ENCODE measurements at places on chromosomes 4 and X. TPM values are rescaled to one million over a fixed set of nuclear protein-coding genes. Genes with fewer than 3 reads are reported as not detected.
A peak's percentile ranks its signal among the peaks of the same experiment; 100 is the strongest.

The ZRSR2 gene
- 10.7 TPM for total RNA-seq

The PCDH11X gene
- total RNA-seq = 0.24 TPM

DNA sequence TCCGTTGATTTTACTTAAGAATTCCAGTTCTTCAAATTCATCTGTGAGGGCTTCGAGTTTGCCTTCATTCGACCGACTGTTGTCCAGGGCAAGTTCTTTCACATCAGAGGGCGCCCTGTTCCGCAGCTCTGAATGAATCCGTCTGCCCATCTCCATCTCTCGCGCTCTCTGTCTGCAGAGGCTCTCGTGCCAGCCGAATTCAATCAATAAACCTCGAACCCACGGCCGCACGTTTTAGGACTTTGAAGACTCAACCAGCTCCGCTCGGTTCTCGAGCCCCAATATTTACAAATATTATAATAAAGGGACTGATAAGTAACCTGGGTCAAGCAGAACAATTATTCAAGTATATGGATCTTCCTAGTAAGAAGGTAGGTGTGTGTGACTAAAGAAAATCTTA, 556.4 kb upstream of the SMIM31 start:
- DNase-seq = no peak

The MANBA gene
- total RNA-seq = 29.8 TPM

GRCh38 chr4:186204103-186204559, 12.8 kb downstream of the CYP4V2 start:
- DNase-seq = no peak

The GBA3 gene
- total RNA-seq = not detected

The PROM1 gene
- total RNA-seq = 12.6 TPM

The IQSEC2 gene
- 11.6 TPM for total RNA-seq

GRCh38 chrX:29318012-29318411, 730.8 kb downstream of the IL1RAPL1 start:
- DNase-seq = no peak

The TEX11 gene
- total RNA-seq = not detected

The YY2 gene
- total RNA-seq = 0.97 TPM

DNA sequence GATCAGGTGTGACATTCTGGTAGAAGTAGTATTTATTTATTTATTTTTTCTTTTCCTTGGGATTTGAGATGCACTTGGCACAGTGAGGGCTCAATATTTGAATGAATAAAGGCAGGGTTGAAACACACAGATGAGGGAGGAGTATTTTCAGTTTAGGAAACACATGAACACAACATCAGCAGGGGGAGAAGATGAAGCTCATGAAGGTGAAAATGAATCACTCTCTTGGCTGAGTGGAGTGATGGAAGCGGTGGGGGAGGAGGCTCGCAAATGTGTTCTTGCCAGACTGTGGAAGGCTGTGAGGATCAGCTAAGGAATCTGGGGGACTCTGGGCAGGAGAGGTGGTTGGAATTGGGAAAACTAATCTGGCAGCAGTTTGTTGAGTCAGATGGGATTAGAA, 55.3 kb downstream of the ARHGAP10 start:
- DNase-seq = no peak

GRCh38 chrX:119273420-119274192, 37.5 kb downstream of the PGRMC1 start:
- DNase-seq = no peak

- DNase-seq = peak; percentile 63
Observed at GRCh38 chr4:8831221-8832112, 40.2 kb downstream of the HMX1 start.

DNA sequence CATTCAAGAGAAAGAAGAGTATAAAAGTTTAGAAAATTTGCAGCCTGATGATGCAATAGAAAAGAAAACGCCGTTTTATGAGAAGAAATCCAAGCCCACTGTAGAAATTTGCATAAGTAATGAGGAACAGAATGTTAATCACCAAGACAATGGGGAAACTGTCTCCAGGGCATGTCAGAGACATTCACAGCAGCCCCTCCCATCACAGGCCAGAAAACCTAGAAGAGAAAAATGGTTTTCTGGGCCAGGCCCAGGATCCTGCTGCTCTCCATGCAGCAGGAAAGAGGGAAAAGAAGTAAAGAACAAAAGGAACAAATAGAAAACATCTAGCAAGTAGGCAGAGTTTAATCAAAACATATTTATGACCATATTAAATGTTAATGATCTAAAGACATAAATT, 119.0 kb downstream of the ANKRD50 start:
- no peak for DNase-seq

GRCh38 chr4:111797455-111798163, 347.6 kb upstream of the FAM241A start:
- no peak for DNase-seq

DNA sequence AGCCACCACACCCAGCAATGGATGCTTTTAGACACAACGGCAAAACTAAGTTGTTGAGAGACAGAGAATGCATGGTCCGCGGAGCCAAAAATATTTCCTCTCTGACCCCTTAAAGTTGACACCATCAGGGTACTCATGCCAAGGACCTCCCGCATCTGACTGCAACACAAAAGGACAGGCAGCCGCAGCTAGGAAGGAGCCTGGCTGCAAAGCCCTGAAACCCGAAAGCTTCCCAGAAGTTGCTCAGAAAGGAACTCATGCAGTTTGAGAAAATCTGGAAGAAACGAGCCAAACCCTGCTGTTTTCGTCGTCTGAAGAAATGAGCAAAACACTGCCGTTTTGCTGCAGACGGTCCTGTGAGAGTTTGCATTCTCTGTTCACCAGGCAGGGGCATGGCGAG, 16.5 kb downstream of the DHRSX start:
- DNase-seq = peak; percentile 33

GRCh38 chr4:152530600-152530999, 5.3 kb downstream of the FBXW7 start:
- no peak for DNase-seq

DNA sequence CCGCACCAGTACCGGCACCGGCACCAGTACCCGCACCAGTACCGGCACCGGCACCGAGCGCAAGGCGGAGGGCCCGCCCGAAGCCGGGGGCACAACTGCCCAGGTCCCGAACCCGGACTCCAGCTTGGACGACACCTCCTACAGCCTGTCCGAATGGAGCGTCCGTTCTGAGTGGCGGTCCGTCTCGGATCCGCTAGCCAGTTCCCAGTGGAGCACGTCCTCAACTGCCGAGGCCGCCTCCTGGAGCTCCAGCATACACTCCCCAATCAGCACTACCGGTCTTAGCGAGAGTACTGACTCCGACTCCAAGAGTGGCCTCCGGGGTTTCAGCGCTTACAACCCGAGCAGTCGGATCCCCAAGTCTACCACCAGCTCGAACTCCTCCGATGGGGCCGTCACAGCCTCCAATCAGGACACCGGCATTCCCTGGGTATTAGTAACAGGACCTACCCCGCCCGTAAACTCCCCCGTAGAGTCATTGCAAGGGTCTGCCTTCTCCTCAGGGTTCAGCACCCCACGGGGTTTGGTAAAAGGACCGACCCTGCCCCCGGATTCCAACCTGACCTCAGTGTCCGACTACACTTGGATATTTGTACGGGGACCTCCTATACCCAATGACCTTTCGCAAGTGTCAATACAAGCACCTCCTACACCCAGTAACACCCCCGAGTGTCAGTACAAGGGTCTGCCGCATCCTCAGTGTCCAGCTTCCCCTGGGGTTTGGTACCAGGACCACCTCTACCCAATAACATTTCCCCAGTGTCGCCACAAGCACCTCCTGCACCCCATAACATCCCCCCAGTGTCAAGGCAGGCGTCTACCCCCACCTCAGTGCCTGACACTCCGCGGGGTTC, 721 bp upstream of the MAOA start:
- DNase-seq = no peak

The KLB gene
- 0.05 TPM for total RNA-seq

The EREG gene
- total RNA-seq = 0.05 TPM

Measured in cardiac septum (tissue), 1 donor.